Hematopoietic multipotent progenitor cell treated with erythropoietin and hydrocortisone succinate and interleukin-3 and kit ligand, for 4 days (in vitro differentiated cells): ENCODE measurements at places on chromosomes 3 and 15.

- DNase-seq = peak; percentile 14
These were observed 220.0 kb downstream of the FAM43A start for GRCh38 chr3:194905696-194906095.

DNA sequence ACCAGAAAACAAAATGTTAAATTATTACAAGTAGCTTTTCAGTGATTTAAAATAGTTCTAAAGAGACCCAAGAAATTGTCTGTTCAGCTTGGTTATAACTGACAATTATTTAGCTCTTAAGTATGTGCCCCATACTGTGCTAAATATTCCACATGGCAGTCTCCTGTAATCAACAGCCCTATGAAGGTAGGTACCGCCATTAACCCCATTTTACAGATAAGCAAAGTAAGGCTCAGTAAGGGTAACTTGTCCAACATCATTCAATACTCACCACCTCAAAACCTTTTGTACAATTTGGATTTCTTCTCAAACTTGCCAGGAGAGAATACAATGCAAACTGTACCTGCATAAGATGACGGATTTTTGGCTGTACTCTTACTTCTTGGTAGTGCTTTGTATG, 33.9 kb downstream of the ADPGK start:
- DNase-seq = no peak

GRCh38 chr3:173055228-173055933, 85.7 kb downstream of the SPATA16 start:
- no peak for DNase-seq

DNA sequence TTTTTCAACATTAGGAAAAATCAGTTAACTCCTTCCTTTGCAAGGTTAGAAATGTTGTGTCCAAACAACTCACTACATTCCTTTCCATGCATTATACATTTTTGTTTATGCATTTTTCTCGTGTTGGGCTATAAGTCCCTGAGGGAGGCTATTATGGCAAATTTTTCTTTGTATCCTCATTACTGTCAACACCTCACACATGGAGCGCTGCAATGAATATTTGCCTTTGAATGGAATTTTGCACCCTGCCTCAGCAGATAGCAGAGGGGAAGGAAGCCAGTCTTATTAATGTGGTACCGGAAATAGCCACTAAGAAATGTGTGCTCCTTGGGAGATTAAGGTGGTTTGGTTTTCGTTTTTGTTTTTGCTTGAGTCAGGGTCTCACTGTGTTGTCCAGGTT, 134.7 kb downstream of the THSD4 start:
- no peak for DNase-seq

- DNase-seq = peak; percentile 76
These were observed 36.0 kb downstream of the MNS1 start for GRCh38 chr15:56428821-56429458.

DNA sequence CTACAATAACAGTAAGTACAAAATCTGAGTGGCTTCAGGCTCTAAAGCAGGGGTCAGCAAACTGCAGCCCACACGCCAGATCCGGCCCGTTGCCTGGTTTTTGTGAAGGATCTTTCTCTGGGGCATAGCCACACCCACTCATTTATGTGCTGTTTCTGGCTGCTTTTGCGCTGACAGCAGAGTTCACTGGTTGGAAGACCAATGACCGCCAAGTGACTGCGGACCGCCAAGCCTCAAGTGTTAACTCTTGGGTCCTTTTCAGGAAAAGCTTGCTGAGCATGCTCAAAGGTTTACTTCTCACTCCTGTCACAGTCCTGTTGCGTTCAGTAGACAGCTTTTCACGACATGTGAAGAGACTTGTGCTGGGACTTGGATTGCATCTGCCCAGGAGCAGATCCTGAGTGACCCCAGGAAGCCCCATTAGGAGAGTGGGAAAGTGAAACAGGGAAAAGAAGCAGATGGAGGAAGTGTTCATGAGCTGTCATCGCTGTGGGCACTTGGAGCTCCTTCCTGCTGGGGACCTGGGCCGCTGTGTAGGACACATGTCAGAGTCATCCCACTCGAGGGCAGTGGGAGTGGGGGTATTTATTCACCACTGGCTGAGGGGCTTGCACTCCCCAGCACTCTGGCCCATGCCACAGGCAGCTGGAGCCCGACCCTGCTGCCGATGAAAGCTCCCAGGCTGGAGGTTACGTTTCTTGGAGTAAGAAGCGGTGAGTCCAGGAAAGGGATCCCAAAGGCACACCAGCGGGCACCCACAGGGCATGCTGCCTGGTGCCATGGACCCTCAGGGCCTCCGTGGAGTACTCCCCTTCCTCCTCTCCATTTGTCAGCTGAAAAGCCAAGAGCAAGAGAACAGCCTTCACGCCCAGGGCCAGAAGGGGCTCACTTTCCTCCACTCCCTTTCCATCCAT, 249.1 kb downstream of the PLCL2 start:
- DNase-seq = no peak

DNA sequence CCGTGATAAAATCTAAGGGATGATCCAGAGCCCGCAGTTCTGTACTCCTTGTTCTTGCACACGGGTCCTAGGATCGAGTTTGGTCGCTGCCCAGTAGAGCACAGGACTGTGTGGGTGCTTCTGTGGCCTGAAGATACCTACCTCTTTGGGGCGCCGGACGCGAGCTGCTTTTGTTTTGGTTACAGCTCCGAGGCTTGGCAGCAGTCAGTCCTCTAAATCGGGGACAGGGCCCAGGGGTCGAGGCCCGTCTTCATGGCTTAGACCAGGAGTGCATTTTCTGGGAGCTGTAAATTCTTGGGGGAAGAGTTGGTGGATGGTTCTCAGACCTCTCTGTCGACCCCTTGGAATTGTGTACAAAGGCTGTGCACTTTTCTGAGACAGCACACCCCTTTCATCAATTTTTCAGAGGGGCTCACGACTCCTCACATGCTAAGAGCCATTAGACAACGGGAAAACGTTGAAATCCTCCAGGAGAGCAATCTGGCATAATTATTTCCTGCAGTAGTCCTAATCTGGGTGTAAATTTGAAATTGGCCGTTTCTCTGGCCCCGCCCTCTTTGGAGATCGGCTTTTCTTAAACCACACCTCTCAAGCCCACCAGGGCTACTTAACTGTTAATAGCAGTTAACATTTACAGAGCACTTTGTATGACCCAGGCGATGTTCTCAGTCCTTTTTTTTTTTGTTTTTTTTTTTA, 928 bp downstream of the CEP97 start:
- peak; percentile 85 for DNase-seq

- DNase-seq = peak; percentile 70
These were observed 30.8 kb upstream of the MAP3K13 start for GRCh38 chr3:185332026-185332735.

- no peak for DNase-seq
These were observed 15.6 kb downstream of the NR1D2 start for GRCh38 chr3:23960649-23961048.

DNA sequence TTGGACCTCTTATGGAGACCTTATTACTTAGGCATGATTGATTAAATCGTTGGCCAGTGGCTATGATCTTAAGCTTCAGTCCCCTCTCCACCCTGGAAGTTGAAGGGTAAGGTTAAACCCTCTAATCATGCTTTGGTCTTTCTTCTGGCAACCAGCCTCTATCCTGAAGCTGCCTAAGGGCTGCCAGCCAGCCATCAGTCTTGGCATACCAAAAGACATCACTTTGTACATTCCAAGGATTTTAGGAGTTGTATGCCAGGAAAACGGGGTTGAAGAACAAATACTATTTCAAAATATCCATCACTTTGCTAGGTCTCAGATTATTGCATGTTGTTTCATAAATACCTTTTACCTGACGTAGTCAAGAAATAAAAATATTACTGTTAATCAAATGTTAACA, 28.9 kb downstream of the UBE2E2 start:
- DNase-seq = no peak

DNA sequence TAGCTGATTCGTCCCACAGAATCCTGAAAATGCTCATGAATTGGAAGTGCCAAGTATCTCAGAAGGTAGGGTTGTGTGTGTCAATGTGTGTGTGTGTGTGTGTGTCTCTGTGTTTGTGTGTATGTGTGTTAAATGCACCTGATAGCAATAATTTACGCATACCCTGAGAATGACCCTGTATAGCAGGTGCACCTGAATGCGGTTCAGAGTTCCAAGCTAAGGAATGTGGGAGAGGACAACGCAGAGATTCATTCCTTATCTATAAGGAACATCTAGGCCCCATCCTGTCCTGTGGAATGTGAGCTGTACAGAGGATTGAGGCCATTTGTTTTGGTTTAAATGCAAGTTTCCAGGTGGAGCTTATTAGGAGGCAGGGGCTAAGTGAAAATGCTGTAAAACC, 49.1 kb upstream of the NEDD4 start:
- DNase-seq = no peak

- no peak for DNase-seq
These were observed 469.1 kb downstream of the RAP2B start for GRCh38 chr3:153631102-153631501.

- DNase-seq = no peak
These were observed 202.8 kb downstream of the FMN1 start for GRCh38 chr15:32991619-32992111.

GRCh38 chr3:160451602-160452001, 2.0 kb upstream of the TRIM59 start:
- no peak for DNase-seq

- DNase-seq = no peak
These were observed 40.9 kb upstream of the MRPL3 start for GRCh38 chr3:131543714-131544113.

- DNase-seq = no peak
These were observed 655.8 kb downstream of the AGBL1 start for GRCh38 chr15:86735247-86736040.

- DNase-seq = no peak
These were observed 13.0 kb upstream of the SLC30A4 start for GRCh38 chr15:45535486-45536042.
